ENCODE measurements at places on chromosomes 13 and 19.

DNA sequence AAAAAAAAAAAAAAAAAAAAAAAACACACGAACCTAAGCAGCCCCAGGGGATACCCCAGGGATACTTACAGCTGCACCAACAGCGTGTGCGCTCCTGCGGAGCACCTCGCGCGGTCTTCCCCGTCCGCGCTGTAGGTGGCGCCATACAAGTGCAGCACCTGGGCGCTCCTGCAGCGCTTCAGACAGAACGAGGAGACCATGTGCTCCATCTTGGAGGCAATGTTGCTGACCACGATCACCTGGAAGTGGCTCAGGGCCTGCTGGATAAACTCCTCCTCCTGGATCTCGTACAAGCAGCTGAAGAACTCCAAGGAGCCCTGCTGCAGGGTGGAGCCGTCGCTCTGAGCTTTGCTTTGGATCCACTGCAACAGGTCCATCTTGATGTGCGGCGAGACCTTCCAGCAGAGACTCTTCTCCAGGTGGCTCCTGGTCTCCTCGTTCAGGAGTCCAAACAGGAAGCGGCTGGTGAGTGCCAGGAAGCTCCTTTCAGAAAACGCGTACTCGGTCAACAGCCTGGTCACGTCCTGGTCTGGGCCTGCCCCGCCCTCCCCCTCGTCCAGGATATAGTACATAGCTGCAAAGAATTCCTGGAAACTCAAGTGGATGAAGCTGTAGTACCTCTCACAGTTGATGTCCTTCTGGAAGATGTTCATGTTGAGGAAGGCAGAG is 14.5 kb downstream of the NLRP12 start:
- DNase-seq, result peak; percentile 49

GRCh38 chr19:9757544-9758501 is 10.7 kb downstream of the ZNF846 start:
- DNase-seq, result no peak

GRCh38 chr19:51712461-51713081 is 11.2 kb downstream of the HAS1 start:
- peak; percentile 62 for DNase-seq

DNA sequence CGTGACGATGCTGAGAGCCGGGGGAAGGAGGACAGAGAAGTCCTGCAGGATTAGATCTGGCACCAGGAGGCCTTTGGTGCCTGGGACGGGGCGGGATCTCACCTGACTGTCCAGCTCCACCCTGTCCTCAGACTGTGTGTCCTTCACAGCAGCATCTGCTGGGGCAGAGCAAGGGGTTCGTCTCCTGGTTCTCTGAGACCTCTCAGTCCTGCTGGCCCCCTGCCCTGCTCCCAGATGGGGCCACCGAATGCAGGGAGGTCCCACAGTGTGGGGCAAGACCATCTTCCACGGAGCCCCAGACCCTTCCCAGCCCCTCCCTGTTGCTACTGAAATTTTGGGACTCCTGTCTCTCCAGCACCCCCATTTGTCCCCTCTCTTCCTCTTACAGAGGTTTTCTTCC is 4.5 kb downstream of the LILRB3 start:
- no peak for DNase-seq

DNA sequence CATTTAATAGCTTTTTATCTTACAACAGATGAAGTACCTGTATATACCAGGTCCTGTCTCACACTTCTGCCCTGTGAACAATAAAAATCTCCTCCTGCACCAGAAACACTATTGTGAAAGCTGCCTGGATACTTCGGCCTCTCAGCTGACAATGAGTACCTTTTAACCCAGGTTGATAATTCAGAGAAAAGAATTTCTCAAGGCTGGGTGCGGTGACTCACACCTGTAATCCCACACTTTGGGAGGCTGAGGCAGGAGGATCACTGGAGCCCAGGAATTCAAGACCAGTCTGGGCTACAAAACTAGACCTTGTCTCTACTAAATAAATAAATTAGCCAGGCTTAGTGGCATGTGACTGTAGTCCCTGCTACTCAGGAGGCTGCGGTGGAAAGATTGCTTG is 65.3 kb upstream of the TM9SF2 start:
- DNase-seq, result no peak

GRCh38 chr13:69721631-69722030 is 386.0 kb upstream of the ATXN8OS start:
- no peak for DNase-seq

DNA sequence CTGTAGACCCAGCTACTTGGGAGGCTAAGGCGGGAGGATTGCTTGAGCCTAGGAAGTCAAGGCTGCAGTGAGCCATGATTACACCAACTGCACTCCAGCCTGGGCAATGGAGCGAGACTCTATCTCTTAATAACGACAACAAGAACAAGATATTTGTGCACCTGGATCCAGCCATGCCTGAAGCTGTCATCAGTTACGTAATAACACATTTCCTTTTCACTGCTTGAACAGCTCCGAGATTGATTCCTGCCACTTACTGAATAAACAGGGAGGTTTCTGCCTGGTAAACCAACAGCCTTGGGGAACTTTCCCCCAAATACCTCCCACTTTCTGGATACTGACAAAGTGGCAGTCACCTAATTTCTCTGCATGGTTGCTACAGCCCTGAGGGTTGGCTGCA is 5.4 kb downstream of the KANK2 start:
- DNase-seq, result no peak

DNA sequence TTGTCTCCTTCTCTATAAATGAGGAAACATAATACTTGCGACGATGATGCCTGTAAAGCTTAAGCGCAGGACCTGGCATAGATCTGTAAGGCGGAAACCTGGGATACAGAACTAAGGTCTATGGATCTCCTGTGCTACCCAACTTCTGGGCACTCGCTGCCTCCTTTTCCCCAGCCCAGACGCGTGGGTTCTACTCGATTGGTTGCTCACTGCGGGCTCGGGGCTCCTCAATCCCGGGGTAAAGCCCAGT is 615 bp upstream of the PSMC4 start:
- DNase-seq, result no peak

DNA sequence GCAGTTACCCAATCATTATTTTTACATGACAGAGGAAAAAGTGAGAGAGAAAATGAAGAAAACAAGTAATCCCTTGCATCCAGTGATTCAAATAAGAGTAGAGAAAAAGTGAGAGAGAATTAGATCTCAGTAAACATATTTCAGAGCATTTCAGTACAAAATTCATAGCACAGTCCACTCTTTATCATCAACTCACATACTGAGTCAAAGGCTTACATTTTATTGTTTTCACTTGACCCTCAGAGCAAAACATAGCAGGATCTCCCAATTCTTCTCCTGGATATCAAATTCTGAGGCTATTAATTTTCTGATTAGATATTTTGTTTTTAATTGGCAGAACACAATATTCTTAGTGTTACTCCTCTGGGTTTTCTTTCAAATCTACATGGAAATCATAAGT is 1568.3 kb upstream of the PRR20A start:
- DNase-seq, result no peak

DNA sequence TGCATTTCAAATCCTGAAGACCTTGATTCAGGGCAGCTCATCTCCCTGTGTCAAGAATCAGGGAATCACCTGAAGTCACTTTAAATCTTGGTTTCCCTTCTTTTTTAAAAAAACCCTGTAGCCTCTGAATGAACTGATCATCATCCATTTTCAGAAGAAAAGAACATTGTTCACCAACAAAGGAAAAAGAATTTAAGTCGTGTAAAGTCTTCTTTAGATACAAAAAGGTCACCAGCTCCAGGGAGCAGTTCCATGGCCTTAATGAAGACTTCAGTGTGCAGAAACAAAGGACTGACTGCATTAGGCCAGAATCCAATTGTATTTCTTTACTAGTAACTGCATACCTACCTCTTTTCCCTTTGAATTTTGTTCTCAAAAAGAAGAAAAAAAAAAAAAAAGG is 245.0 kb downstream of the ABCC4 start:
- DNase-seq, result no peak

- DNase-seq, result no peak
Observed at GRCh38 chr19:46475986-46476385, 4.6 kb upstream of the PNMA8A start.

GRCh38 chr19:7883105-7883504 is 5.2 kb upstream of the LRRC8E start:
- DNase-seq, result peak; percentile 1

- DNase-seq, result no peak
Observed at GRCh38 chr13:20116213-20116612, 44.6 kb downstream of the GJA3 start.
